ENCODE measurements at places on chromosomes 7 and 10. TPM values are rescaled to one million over a fixed set of nuclear protein-coding genes. Genes with fewer than 3 reads are reported as not detected.
A peak's percentile ranks its signal among the peaks of the same experiment; 100 is the strongest.

- peak; percentile 21 for DNase-seq
Observed at GRCh38 chr10:118332236-118332635, 9.9 kb downstream of the FAM204A start.

Gene EN2
- total RNA-seq = not detected

- DNase-seq = peak; percentile 26
Observed at GRCh38 chr7:94003446-94004023, 620 bp downstream of the BET1 start.

DNA sequence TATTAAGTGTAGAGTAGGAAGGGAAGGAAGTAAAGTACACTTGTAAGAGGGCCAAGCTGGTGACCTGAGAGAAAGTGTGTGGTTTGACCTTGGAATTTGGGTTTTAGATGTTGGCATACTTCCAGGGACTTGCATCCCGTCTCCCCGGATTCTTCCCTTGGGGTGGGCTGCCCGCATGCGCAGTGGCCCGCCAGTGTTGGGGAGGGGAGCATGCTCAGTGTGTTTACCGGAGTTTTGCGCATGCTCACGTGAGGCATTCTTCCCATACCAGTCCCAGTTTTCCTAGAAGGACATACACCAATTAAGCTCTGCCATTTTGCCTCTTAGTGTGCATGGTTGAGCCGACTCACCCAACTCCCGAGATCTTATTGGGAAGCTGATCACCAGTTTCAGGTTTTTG is 9.4 kb downstream of the PDSS1 start:
- no peak for DNase-seq

- no peak for DNase-seq
Observed at GRCh38 chr10:131141645-131142516, 169.6 kb downstream of the TCERG1L start.

- DNase-seq = peak; percentile 62
Observed at GRCh38 chr7:131327049-131327625, 539 bp upstream of the MKLN1 start.

Gene CCDC6
- 18.2 TPM for total RNA-seq

Gene ZNF853
- total RNA-seq = 5.4 TPM

- DNase-seq = no peak
Observed at GRCh38 chr7:133024596-133024995, 57.3 kb downstream of the CHCHD3 start.

Gene MMP21
- not detected for total RNA-seq

DNA sequence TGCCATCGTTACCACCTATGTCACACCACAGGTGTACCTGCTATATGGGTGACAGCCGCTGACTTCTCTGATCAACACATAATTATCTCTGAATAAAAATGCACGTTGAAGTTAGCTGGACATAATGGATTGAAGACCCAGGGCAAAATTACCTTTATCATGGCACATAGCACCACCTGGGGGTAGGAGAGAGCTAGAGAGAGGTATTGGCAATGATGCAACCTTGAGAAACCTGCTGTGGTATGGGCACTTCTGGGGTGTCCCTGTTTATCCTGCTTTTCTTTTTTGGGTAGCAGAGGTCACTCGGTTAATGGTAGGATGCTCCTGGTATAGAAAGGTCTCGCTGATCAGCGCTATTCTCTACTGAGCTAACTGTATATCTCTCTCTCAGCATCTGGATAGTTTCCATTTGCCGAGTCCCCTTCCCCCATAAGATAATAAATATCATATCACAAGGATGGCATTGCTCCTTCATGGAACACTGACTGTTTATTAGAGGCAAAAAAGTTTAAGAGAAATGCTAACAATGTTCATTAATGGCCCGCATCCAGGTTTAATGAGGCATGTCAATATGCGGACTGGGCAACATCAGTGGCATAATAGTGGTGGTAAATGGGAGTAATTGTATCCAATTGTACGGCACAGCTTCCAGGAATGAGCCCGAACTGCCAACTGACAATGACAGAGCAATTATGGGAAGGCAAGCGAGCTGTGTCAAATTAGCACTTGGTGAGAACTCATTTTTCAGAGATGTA is 323.1 kb downstream of the TFEC start:
- peak; percentile 8 for DNase-seq
